ENCODE measurements at places on chromosomes 12 and 14.

GRCh38 chr14:95119336-95119735 lies 38.0 kb downstream of the DICER1 start:
- no peak for DNase-seq

DNA sequence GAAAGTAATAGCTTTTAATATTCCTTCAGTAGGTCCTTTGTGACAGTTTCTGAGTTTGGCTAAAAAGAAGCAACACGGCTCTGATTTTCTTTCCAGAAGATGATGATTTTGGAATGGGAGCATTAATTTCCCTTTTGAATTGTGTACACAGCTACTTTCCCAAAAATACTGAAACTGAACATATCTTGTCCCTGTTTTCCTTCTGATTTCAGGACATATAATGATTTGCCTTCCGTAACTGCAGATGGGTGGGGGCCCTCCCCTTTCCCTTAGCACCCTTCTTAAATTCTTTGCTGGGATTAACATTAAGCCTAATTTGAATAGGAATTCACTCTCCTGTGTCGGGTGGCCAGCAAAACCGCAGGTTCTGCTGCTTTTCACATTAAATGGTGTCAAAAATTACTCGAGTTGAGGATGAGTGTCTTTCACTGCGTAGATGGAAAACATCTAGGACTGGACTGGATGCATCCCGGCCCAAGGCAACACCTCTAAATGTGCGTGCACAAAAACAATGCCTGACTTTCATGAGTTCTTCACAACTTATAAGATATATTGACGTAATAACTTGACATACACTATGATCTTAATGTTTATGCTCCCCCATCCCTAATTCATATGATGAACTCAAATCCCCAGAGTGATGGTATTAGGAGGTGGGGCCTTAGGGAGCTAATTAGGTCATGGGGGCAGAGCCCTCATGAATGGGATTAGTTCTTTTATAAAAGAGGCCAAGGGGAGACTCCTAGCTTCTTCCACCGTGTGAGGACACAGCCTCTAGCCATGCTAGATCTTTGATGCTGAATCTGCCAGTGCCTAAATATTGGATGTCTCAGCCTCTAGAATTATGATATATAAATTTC lies 158.1 kb downstream of the AEBP2 start:
- no peak for DNase-seq

DNA sequence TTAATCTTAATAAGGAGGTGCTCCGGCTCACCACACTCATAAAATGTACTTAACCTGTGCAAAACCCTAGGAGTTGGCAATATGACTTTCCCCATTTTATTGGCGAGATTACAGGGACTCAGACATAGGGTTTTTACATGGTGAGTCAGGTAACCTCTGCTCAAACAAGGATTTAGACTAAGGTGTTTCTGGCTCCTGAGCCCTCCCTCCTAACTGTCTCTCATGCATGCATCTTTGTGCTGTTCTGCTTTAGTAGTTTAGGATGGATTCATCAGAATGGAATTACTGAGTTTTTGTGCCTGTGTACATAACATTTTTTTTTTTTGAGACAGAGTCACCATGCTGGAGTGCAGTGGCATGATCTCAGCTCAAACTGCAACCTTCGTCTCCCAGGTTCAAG lies 993.3 kb upstream of the TMEM132C start:
- DNase-seq: no peak

- no peak for DNase-seq
Measured at GRCh38 chr14:76261371-76261811, 109.7 kb downstream of the GPATCH2L start.

DNA sequence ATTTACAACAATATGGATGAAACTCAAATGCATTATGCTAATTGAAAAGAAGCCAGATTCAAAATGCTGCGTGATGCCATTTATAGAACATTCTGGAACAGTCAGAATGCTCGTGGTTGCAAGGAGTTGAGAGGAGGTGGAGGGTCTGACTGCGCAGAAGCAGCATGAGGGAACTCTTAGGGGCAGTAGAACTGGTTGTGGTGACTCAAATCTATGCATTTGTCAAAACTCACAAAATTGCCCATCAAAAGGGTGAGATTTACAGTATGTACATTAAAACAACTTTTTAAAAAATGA lies 113.7 kb upstream of the PDZRN4 start:
- DNase-seq: no peak

GRCh38 chr14:58390830-58391229 lies 4.9 kb upstream of the TOMM20L start:
- no peak for DNase-seq

DNA sequence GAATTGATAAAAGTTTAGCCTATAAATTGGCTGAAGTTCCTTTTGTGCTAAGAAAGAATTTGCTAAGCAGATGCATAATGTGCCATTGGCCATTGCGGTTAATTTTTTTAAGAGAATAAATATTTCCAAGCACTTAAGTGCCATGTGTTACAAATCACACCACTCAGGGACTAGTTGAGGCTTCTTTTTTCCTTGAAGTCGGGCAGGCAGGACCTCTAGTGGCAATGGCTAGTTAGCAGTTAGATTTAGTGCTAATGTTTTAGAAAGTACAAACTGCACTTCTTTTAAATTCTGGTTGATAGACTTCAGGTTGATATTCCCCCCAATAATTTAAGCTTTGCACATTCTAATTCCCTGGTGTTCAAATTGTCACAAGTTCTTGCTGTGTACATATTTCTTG lies 294.3 kb downstream of the APAF1 start:
- DNase-seq: no peak

DNA sequence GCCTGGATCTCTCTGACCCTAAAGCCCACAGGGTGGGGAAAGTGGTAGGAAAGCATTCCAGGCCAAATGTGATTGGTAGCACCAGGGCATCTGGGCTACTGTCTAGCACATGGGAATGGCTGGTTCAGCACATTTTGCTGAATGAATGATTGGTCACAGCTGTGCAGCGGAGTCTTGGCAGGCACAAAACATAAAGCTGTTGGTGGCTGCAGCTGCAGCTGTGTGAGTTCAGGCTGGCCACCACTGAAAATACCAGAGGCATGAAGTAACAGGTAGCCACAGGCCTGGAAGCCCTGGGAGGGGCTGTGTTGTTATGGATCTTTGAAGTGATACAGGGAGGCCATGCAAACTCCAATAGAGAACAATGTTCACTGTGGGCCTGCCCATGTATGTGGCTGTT lies 72.7 kb downstream of the MYRFL start:
- DNase-seq: no peak

GRCh38 chr12:5022465-5023061 lies 21.1 kb upstream of the KCNA5 start:
- peak; percentile 44 for DNase-seq

GRCh38 chr12:51071663-51072062 lies 11.7 kb downstream of the CSRNP2 start:
- DNase-seq: no peak

DNA sequence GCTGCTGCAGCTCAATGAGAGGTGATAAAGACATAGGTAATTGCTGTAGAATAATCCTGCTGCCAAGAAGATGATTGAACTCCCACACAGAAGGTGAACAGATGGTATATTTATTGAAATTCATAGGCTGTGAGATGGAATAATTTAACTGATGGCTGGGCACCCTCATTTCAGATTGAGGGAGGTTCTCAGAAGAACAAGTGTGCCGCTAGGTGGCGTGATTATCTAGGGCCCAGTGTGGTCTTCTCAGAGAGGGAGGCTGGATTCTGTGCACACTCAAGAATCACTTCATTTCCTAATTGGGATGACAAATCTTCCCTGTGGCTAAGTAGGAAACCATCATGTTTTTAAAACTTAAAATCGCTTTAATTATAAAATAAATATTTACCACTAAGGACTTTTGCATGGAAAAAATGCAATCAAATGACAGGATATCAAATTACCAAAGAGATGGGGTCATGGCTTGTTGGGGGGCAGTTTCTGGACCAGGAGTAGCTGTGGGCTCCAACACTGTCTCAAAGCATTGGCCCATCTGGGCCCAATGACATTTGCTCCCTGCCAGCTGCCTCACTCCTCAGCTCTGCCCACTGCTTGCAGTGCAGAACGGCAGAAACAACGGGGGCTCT lies 132.3 kb downstream of the SNAPC1 start:
- DNase-seq: peak; percentile 60

DNA sequence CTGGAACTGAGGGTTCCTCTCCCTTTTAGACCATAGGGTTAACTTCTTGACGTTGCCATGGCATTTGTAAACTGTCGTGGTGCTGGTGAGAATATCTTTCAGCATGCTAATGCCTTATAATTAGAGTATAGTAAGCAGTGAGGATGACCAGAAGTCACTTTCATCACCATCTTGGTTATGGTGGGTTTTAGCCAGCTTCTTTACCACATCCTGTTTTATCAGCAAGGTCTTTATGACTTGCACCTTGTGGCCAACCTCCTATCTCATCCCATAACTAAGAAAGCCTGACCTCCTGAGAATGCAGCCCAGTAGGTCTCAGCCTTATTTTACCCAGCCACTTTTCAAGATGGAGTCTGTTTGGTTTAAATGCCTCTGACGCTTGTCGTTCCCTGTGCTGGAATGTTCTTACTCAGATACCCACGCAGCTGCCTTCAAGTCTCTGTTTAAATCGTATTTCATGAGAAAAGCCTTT lies 44.2 kb downstream of the BBS10 start:
- DNase-seq: no peak

DNA sequence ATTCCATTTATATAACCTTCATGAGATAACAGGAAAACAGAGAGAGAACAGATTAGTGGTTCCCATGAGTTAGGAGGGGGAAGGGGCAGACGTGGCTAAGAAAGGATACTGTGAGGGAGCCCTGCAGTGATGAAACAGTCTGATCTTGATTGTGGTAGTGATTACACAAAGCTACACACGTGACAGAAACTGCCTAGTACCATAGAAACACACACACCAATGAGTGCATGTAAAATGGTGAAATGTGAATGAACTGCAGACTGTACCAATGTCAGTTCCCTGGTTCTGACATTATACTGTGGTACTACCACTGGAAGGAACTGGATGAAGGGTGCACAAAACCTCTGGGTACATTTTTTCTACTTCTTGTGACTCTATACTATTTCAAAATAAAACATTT lies 36.9 kb downstream of the NRDE2 start:
- DNase-seq: no peak

DNA sequence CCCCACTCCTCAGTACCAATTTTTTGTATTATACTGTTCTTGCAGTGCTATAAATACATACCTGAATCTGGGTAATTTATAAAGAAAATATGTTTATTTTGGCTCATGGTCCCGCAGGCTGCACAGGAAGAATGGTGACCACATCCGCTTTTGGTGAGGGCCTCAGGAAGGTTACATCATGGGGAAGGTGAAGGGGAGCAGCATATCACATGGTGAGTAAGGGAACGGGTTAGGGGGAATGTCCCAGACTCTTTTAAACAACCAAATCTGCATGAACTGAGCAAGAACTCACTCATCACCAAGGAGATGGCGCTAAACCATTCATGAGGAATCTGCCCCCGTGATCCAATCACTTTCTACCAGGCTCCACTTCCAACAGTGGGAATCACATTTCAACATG lies 40.0 kb downstream of the OSBPL8 start:
- no peak for DNase-seq

- no peak for DNase-seq
Measured at GRCh38 chr12:110688446-110689280, at the start of gene HVCN1. Gene HVCN1 (minus strand): TSS chr12:110689115. CDS start chr12:110683245, 5,870 bp downstream.

DNA sequence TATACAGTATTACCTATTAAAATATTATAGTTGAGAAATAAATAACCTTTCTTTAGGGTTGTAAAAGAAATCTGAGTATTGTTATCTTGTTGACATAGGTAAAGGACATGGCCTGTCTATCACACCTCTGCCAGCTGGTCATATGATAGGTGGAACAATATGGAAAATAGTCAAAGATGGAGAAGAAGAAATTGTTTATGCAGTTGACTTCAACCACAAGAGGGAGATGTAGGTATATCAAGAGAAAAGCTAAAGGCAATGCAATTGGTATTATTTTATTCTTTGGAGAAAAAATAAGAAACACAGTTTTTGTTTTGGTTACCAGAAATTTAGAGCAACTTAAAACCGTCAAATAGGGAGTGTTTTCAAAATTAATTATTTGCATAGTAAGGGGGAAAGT lies 13.5 kb downstream of the CPSF2 start:
- DNase-seq: peak; percentile 60

Data from NCI-H1105 (cell line).